Activated T-helper 1 cell treated with anti-CD3 and anti-CD28 coated beads, Interleukin-2, amount 50 U/mL, for 16 hours (primary cell): ENCODE measurements at places on chromosomes 4 and X.

- DNase-seq, result no peak
These were observed 73.9 kb upstream of the DIPK2B start for GRCh38 chrX:45274576-45274975.

- no peak for DNase-seq
These were observed 345.9 kb upstream of the NOCT start for GRCh38 chr4:138669479-138670315.

- DNase-seq, result no peak
These were observed 5.7 kb upstream of the IL13RA2 start for GRCh38 chrX:115023139-115023538.

GRCh38 chr4:184987493-184988031, 30.7 kb upstream of the HELT start:
- DNase-seq, result no peak

GRCh38 chr4:106809076-106809475, 227.0 kb downstream of the DKK2 start:
- no peak for DNase-seq

- DNase-seq, result no peak
These were observed 2.1 kb upstream of the SH2D1A start for GRCh38 chrX:124344246-124344645.

- no peak for DNase-seq
These were observed 275.3 kb upstream of the SPOCK3 start for GRCh38 chr4:167509551-167509950.

GRCh38 chr4:94455081-94455480, 3.3 kb downstream of the PDLIM5 start:
- DNase-seq, result no peak
